ENCODE measurements at places on chromosomes 5 and 9. TPM values are rescaled to one million over a fixed set of nuclear protein-coding genes. Genes with fewer than 3 reads are reported as not detected.

Gene RANBP17
- polyA plus RNA-seq, result 2.1 TPM

Gene KIF20A
- 3.7 TPM for polyA plus RNA-seq

Gene SYNPO
- polyA plus RNA-seq, result 10.0 TPM

Gene FCN1
- polyA plus RNA-seq, result 4.9 TPM

Gene DDX4
- 0.57 TPM for polyA plus RNA-seq

Gene PCDH12
- polyA plus RNA-seq, result 0.52 TPM

Gene FOXD4L5
- 0.07 TPM for polyA plus RNA-seq

Gene SV2C
- 0.27 TPM for polyA plus RNA-seq

Gene PCDHGB1
- 0.11 TPM for polyA plus RNA-seq

Gene MFAP3
- polyA plus RNA-seq, result 3.5 TPM

Gene TYRP1
- polyA plus RNA-seq, result 0.09 TPM

Gene TNFSF15
- 0.50 TPM for polyA plus RNA-seq

Gene PPP3R2
- polyA plus RNA-seq, result 0.02 TPM

Gene TTC16
- 0.18 TPM for polyA plus RNA-seq

Gene FKTN
- polyA plus RNA-seq, result 7.1 TPM

Gene GDF9
- polyA plus RNA-seq, result 2.5 TPM

Gene C5orf52
- not detected for polyA plus RNA-seq

Measured in thymus (tissue), 14 donors.